T-helper 17 cell (primary cell): ENCODE measurements at places on chromosomes 6 and 20.

DNA sequence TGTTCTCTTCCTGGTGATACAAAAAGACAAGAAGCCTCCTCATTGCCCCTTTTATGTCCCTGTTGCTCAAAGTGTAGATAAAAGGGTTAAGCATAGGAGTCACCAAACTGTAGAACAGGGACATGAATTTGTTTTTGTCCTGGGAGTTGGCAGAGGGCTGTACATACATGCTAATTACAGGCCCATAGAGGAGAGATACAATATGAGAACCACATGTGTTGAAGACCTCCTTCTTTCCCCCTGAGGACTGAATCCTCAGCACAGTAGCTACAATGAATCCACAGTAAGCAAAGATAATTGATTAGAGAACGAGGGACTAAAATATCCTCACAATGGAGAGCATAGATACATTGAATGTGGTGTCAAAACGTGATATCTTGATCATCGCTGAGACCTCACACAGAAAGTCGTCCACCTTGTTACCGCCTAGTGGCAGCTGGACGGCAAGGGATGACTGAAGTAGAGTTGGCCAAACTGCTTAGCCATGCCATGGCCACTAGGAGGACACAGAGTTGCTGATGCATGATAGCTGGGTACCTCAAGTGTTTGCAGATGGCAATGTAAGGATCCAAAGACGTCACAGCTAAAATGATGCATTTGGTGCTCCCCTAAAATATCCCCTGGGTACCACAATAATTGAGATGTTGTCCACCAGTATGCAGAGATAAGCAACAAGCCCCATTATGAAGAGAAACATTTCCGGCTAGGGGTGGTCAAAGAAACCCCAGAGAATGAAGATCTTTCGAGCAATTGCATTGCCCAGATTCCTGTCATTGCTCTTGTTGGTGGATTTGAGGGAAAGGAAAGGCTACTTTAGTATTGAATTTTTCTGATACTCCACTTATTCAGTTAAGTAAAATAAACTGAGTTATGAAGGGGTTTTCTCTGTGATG is 15.0 kb downstream of the OR2B3 start:
- no peak for DNase-seq

GRCh38 chr6:15317934-15318902 is 72.3 kb downstream of the JARID2 start:
- DNase-seq = no peak

DNA sequence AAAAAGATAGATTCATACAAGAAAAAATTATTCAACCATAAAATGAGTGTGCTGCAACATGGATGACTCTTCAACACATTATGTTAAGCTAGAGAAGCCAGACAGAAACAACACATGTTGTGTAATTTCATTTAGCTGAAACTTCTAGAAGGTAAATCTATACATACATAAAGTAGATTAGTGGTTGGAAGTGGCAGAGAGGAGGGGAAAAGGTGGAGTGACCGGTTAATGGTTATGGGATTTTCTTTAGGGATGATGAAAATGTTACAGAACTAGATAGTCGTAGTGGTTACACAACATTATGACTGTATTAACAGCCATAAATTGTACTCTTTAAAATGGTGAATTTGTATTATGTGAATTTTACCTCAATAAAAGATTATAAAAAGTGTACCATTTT is 304.1 kb upstream of the SLC35B3 start:
- DNase-seq = no peak

- DNase-seq = no peak
Measured at GRCh38 chr6:33705955-33706725, 5.4 kb downstream of the UQCC2 start.

- DNase-seq = no peak
Measured at GRCh38 chr20:24657878-24658620, 188.6 kb downstream of the SYNDIG1 start.

DNA sequence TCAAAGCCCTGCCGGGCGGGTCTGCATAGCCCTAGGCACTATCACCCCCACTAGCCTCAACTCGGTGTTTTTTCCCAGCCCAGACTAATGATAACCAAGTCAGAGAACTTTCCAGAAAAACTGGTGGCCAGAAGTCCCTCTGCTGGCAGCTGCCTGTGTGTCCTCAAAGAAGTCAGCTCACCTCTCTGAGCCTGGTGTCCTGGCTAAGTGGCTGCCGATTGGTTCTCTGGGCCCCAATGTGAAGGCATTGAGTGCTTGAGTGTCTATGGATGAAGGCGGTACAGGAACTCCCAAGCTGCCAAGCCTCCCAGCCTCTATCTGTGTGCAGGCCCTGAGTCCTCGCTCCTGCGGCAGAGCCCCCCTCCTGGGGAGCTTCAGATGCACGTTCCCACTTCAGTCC is 355.6 kb downstream of the TAF4 start:
- no peak for DNase-seq
